ENCODE measurements at places on chromosomes 1 and 21.

- DNase-seq = no peak
Observed at GRCh38 chr1:207960346-207960745, 49.4 kb upstream of the CD34 start.

GRCh38 chr1:211641942-211642341 lies 33.5 kb downstream of the NEK2 start:
- DNase-seq = no peak

GRCh38 chr1:151513626-151514121 lies 2.5 kb downstream of the CGN start:
- DNase-seq = no peak

- DNase-seq = no peak
Observed at GRCh38 chr1:29426701-29427279, 190.5 kb downstream of the PTPRU start.

DNA sequence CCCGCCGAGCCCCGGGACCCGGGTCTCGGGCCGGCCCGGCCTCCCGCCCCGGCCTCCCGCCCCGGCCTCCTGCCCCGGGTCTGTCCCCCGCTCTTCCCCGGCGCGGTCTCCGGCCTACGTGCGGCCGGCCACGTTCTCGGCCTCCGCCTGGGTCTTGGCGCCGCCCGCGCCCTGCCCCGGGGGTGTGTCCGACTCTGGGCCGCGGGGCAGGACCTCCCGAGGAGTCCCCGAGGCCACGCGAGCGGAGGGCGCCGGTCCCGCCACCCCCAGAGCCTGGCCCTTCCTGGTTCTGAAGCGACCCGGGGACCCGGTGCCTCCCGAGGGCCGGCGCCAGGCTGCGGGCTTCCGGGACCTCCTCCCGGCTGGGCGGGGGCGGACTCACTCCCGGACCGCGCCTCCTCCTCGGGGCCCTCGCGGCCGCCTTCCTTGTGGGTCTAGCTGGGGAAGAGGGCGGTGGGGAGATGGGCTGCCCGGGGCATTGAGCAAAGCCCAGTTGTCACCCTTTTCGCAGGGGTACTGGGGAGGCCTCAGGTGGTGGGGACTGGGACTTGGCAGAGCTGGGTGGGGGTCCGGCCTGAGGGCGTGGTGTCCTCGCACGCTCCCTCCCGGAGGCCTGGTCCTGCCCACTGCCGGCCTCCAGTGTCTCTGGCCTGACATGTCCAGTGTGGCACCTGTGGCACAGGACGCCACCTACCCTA lies 558 bp downstream of the PFKL start:
- peak; percentile 57 for DNase-seq

- DNase-seq = no peak
Observed at GRCh38 chr1:26910343-26911160, 3.2 kb downstream of the NR0B2 start.

DNA sequence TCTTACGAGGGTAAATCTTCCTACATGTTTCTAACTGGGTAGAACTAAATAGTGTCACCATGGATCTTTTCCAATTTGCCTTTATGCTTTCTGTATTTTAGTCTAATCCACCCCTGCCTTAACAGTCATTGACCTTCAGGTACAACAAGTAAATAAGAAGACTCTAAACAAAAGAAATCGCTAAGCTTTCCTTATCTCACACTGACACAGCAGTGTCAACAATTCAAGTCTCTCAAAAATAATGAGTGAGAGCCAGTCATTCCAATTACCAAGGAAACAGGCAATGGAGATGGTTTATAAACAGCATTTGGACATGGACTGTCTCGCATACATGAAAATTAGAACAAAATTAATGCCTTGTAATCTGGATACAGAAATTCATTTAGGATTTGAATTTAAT lies 365.8 kb downstream of the VAV3 start:
- DNase-seq = no peak

DNA sequence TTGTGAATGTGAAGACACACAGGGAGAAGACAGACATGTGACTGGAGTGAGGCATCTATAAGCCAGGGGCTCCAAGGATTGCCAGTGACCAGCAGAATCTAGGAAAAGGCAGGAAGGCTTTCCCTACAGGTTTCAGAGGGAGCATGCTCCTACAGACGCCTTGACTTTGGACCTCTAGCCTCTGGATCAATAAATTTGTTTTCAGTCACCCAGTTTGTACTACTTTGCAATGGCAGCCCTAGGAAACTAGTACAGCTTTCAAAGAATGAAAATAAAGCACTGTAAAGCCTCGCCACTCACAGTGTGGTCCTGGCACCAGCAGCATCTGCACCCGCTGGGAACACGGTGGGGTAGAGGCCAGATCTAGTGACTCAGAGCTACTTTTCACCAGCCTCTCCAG lies 510.0 kb downstream of the LTN1 start:
- DNase-seq = no peak

- no peak for DNase-seq
Observed at GRCh38 chr1:70247122-70247521, 25.9 kb downstream of the SRSF11 start.

DNA sequence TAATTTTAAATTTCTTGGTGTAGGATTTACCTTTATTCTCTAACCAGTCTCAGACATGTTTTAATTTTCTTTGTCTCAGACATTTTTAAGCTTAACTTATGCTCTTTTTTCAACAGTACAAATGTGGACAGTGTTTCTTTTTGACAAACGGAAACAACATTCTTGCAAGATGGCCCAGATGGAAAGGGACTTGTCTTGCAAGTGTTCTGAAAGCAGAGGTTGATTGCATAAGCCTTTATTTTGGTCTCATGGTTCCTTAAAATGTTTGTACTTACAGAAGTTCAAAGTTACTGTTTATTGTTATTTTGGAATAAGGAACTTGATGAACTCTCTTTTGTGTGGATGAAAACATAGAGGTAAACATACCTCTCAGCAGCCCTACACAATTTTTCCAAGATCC lies 22.9 kb downstream of the SMAP2 start:
- DNase-seq = no peak

GRCh38 chr1:99457381-99458165 lies 188.3 kb upstream of the PALMD start:
- no peak for DNase-seq

GRCh38 chr1:88472298-88472697 lies 211.8 kb upstream of the PKN2 start:
- DNase-seq = no peak

DNA sequence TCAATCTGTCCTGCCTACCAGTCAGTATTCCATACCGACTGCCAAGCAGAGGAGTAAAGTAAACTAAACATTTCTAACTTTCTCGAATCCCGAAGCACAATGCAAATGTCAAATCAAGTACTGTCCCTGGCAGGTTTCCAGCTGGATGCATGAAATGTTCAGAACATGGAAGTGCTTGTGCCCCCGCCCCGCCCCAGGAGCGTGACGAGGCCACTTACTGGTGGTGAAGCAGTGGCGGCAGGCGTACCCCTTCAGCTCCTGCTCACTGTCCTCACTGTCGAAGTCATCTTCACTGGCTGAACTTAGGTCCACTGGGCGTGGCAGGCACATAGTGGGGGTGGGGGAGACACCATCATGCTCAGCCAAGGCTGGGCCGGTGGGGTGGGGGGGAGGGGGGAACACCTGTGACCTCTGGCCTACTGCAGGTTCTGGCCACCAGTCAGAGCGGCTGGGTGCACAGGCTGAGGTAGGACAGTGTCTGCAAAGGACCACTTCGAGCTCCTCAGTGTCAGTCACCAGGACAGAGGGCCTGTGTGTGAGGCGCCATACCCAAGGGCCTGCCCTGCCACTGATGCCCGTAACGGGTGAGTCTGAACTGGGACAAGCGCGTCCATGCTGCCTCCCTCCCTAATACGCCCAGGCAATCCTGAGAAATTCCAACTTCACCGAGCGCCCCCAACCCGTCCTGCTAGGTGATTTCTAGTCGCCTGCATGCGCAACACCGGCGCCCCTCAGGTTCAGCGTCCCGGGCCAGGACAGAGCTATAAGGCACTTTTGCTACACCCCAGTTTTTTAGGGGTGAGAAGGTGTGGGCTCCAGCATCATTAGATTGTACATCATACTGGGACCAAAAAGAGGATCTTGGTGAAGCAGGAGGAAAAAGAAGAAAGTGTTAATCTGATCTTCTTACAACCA lies 46.9 kb downstream of the SLC45A1 start:
- DNase-seq = no peak

GRCh38 chr1:118136187-118136941 lies 48.7 kb downstream of the SPAG17 start:
- peak; percentile 9 for DNase-seq

DNA sequence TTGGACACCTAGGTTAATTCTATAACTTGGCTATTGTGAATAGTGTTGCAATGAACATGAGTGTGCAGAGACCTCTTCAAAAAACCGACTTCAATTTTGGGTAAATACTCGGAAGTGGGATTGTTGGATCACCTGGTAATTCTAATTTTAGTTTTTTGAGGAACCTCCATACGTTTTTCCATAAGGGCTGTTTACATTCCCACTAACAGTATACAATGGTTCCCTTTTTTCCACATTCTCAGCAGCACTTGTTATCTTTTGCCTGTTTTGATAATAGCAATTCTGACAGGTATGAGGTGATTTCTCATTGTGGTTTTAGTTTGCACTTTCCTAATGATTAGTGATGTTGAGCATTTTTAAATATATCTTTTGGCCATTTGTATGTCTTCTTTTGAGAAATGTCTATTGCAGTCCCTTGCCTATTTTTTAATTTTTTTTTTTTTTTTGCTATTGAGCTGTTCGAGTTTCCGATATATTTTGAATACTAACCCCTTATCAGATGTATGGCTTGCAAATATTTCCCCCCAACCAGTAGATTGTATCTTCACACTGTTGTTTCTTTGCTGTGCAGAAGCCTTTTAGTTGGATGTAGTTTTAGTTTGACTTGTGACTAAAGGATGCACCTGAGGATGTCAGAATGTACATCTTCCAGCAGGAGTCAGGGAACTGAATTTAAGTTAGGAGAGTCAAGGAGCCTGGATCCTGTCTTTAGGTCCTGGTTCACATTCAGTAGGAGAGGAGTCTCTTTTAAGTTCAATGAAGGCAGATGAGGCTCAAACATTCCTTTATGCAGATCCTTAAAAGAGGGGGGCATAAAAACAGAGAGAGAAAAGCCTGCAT lies 120.0 kb downstream of the S1PR1 start:
- no peak for DNase-seq

DNA sequence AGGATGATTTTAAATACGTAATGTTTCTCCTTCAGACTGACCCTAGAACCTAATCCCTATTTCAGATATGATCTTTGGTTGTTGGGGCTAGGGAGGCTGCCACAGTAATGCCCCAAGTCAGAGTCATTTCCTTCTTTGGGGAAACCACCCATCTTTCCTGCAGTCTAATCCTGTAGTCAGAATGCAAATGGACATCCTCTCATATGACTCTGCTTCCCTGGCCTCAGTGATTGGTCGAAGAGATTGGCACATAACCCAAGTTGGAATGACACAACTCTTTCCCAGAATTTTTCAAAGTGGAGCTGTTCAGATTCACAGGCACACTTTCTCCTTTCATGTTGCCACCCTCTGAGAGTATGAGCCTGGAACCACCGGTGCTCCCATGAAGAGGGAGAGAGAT lies 58.8 kb upstream of the ZNF644 start:
- DNase-seq = no peak

DNA sequence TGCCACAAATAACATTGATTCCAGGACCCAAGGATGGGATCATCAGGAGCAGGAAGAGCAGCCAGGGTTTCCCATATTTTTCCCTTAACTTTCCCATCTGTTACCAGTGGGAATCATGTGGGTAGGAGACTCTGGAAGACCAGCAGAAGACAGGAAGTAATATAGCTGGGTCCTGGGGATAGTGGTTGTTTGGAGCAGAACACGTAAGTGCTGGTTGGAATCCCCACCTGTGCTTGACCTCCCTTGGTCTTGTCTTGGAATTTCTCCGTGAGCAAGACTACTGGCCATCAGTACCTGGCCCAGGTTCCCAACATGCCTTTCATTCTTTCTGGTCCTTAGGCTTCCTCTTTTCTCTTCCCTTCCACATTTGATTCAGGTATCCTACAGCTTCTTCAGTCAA lies 20.9 kb upstream of the SLC27A3 start:
- no peak for DNase-seq

DNA sequence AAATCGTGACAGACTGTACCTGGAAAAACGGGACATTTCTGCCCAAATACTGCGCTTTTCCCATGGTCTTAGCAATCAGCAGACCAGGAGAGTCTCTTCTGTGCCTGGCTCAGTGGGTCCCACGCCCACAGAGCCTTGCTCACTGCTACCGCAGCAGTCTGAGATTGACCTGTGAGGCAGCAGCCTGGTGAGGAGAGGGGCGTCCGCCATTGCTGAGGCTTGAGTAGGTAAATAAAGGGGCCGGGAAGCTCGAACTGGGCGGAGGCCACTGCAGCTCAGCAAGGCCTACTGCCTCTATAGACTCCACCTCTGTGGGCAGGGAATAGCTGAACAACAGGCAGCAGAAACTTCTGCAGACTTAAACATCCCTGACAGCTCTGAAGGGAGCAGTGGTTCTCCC lies 203.1 kb downstream of the DENND1B start:
- DNase-seq = no peak

GRCh38 chr1:161069731-161070270 lies at the start of gene ARHGAP30:
ARHGAP30 (minus strand) TSS chr1:161069891; CDS start chr1:161069624, 267 bp downstream.
- peak; percentile 66 for DNase-seq

DNA sequence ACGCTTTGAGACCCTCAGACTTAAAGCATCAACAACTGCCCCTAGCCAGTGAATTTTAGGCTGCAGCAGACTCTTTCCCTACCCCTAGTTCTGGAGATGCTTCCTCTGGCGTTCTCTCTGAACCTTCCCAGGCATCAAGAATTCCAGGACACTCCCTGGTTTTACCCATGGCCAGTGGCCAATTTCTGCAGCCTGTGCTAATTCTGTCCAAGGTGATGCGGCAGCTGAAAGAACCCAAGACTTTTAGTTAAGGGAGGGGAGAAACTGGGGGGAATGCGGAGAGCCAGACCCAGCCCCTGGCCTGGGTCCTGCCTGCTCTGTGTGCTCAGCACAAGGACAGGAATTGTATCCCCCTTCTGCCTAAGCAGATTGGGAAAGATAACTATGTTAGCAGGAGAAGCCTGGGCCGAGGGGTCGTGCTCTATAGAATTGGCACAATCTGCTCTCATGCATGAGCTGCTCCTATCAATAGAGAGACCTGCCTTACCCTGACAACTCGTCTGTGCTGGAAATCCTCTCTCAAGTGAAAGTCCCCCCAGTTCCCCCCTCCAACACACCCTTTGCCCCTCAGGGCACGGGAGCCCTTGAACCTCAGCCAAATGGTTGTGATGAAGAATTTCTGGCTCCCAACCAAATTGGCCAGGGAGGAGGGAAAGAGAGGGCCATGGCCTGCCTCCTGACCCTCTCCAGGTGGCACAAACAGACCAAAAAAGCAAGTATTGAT lies 5.4 kb upstream of the GJA8 start:
- no peak for DNase-seq

- no peak for DNase-seq
Observed at GRCh38 chr1:183942933-183943693, 94.4 kb downstream of the COLGALT2 start.

GRCh38 chr21:31351960-31352359 lies 7.9 kb upstream of the TIAM1 start:
- no peak for DNase-seq

GRCh38 chr1:41481109-41481775 lies 3.2 kb downstream of the EDN2 start:
- no peak for DNase-seq

DNA sequence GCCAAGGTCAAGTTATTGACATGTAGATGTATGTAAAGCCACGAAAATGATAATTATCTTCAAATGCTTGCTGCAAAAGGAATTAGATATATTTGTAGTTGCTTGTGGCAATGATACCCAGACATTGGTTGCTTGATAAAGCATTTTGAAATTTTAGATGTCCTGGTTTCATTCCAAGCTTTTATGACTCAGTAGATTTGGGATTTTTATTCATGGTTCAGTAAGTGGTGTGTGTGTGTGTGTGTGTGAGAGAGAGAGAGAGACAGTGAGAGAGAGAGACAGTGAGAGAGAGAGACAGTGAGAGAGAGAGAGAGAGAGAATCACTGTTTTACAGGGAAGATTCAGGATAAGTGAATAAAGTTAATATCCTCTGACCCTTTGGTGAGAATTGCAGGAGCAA lies 498.2 kb upstream of the C1orf87 start:
- no peak for DNase-seq
